ENCODE measurements at places on chromosomes 13 and 19.

DNA sequence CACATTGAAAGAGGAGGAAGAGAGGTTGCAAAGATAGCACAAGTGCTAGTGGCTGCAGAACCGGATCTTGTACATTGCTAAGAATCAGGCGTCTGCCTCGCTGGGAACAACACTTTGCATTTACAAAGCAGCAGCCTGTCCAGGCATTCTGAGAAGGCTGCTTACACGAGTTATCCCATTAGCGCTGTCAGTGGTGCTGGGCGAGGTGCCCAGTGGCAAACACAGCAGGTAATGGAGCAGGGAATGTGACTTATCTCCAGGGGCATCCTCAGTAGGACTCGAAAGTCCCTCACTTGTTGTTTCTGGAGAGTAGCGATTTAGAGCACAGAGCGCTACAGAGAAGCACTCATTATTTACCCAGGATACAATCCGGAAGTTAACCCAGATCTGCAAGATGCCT is 209.6 kb downstream of the OLFM4 start:
- DNase-seq, result no peak

DNA sequence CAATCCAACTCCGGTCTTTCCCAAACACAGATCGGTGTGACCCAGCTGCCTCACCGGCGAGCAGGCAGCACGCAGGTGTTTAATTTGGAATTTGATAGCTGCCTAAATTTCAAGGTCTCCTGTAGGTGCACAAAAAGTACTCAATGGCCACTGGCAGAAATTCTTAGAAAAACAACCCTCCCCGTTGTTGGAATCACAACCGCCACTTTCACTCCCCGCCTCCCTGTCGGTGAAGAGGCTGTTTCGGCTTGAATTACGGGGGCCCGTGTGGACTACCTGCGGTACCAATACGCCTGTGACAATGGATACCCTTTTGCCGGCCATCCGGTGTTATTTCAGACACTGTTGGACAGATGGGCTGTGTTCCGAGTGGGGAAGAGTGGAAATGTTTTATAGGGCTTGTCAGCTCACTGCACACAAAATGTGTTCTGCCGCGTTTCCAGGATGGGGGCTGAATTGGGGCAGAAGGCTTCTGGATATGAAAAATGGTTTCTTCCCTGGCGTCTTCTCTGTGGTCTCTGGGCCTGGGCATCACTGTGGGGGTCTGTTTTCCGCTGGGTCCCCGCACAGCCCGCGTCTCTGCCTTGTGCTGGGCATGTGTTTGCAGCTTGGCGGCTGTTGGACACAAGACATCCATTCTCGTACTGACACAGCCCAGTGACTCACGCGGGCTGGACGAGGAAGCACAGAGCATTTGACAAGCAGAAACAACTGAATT is 45.4 kb downstream of the ZIC5 start:
- DNase-seq, result no peak

- peak; percentile 26 for DNase-seq
Observed at GRCh38 chr19:19997656-19998268, 41.5 kb downstream of the ZNF682 start.

- no peak for DNase-seq
Observed at GRCh38 chr19:58279042-58279924, 528 bp downstream of the ZNF8 start.

DNA sequence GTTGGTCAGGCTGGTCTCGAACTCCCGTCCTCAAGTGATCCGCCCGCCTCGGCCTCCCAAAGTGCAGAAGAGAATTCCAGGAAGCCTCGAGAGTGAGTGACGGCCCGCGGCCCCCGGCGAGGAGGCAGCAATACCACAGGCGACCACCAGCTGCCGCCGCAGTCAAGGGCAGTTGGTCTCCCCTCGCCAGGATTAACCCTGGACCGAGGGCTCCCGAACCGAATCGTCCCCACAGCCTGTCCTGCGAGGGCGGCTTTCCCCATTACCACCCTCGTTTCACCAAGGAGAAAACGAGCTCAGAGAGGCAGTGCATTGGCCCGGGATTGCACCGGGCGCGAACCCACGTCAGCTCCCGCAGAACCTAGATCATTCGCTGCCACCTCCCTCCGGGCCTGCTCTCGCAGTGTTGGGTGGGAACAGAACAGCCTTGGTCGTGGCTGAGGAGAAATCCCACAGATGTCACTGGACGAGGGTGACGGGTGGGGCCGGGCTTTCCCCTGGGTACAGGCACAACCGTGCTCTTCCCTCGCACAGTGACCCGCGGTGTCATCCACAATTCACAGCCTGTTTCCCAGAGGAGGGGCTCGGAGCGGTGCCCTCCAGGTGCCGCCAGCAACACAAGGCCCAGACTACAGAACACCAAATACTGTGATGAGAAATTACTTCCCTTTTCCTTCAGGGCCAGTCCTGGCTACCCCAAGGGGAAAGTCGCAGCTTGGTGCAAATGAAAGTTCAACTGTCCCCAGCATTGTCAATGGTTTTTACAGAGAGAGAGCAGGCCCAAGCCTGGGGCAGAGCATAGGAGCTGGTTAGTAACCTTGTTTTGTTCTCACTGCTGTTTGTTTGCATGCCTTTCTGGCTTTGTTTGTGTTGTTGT is 24.8 kb downstream of the C2CD4C start:
- peak; percentile 22 for DNase-seq

GRCh38 chr13:114145256-114145655 is 12.8 kb upstream of the RASA3 start:
- DNase-seq, result no peak

- DNase-seq, result peak; percentile 94
Observed at GRCh38 chr19:2289714-2290435, 7.9 kb upstream of the PEAK3 start.

DNA sequence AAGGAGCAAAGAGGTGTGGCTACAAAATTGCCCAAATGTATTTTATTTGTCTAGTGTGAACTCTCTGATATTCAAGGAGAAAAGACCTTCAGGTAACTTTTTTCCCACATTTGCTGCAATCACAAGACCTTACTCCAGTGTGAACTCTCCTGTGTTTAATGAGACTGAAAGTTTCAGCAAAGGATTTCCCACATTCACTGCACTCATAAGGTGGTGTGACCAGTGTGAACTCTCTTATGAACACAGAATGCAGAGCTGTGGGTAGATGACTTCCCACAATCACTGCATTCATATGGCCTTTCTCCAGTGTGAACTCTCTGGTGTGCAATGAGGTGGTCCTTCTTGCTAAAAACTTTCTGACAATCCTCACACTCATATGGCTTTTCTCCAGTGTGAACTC is 16.4 kb downstream of the ZNF814 start:
- DNase-seq, result no peak

All from hematopoietic multipotent progenitor cell (in vitro differentiated cells).